Right lung (tissue), 10 donors: ENCODE measurements at places on chromosomes 7 and 10.

- DNase-seq: no peak
Observed at GRCh38 chr7:114787556-114787955, 134.3 kb upstream of the MDFIC start.

DNA sequence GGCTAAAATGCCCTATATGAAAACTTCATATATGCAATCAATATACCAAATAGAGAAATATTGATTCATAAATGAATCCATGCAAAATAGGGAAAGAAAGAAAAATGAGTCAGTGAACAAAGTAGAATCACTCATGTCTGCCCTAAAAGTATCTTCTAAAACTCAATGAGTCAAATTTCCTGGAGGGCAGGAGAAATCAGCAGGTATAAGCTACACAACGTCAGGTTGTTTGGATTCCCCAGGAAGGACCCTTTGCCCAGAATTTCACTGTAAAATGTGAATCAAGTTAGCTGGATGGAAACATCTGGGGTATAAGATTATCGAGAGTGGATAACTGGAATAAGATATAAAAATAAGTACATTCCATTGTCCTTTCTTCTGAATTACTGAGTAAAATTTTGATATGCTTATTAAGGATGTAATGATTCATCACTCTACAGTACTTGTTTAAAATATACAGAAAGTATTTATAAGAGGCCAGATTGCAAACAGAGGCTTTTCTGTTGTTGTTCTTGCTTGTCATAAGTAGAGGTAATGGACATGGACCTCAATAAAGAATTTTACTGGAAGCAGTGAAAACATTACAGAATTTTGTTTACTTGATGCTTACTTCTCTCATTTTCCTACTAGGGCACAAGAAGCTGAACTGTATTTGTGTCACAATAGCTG lies 99.0 kb downstream of the AGMO start:
- DNase-seq: no peak

GRCh38 chr10:114061789-114062188 lies 18.1 kb downstream of the ADRB1 start:
- DNase-seq: no peak

DNA sequence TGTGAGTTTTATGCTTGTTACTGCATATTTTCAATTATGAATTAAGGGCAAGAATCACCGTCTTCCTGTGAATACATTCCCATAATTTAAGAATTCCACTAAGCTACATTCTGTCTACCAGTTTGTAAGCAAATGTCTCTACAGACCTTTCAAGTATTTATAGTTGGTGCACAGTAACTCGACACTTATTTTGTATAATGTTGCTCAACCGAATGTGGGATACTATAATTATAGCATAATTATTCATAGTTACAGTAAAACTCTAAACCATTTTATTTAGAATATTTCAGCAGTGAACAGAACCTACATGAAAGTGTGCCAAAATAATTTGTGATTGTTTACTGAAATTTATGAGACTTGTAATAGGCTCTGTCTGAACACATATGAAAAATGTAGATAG lies 17.3 kb upstream of the CUBN start:
- DNase-seq: no peak

DNA sequence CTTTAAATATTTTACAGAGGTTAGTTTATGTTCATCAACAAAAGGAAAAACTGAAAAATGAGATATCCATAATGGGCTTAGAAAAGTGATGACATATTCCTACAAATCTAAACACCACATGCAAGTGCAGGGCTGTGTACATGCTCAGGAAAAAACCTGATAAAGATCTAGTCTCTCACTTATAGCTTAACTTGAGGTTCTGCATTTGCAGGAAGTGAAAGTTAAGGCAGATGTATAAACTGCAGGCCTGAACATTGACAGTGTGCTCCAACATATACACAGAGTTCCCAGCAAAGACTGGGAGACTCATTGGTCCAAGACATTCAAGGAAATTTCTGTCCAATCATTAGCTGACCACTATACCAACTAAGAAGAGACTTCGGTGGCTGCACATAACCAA lies 63.8 kb upstream of the RET start:
- DNase-seq: no peak

DNA sequence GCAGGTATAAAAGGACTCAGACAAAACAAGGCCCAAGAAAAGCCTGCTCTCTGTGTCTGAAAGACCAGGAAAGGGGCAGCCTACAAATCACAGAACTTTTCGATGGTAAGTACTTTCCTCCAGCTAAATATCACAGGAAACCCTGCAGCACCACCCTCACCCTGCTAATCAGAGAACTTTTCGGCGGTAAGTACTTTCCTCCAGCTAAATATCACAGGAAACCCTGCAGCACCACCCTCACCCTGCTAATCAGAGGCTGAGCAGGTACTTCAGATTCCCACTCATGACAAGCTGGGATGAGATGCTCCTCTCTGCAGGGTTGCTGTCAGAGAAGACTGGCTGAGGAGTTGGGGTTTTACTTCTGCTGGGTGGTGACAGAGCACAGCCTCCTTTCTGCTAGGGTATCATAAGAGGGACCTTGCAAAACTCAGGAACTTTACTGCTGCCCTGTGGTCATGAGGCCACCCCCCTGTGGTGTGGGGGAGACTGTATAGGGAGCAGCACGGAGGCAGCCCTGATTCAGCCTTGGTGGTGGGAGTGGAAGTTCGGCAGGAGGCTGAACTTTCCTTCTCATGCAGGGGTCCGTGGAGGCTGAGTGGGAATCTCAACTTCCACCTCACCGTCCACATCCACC lies 7.2 kb downstream of the WDR37 start:
- DNase-seq: no peak

- no peak for DNase-seq
Observed at GRCh38 chr10:69049566-69049961, 38.3 kb upstream of the SRGN start.

GRCh38 chr10:44043646-44044375 lies 341.1 kb downstream of the CXCL12 start:
- DNase-seq: no peak

DNA sequence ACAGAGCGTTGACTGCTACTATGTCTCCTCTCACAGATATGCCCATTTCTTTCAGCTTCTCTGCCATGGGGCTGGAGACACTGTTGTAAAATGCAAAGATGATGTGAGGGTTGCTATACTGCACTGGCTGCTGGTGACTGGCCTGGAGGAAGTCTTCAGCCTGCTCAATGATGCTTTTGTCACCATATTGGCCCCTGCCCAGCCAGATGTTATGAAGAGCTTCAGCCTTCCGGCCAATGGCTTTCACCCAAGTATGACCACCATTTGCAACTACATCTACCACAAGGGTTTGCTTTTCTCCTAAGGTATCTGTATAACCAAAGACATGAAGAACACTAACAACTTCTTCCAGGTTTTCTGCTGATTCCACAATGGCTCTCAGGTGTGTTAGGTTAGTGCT lies 1.6 kb downstream of the C7orf25 start:
- no peak for DNase-seq

DNA sequence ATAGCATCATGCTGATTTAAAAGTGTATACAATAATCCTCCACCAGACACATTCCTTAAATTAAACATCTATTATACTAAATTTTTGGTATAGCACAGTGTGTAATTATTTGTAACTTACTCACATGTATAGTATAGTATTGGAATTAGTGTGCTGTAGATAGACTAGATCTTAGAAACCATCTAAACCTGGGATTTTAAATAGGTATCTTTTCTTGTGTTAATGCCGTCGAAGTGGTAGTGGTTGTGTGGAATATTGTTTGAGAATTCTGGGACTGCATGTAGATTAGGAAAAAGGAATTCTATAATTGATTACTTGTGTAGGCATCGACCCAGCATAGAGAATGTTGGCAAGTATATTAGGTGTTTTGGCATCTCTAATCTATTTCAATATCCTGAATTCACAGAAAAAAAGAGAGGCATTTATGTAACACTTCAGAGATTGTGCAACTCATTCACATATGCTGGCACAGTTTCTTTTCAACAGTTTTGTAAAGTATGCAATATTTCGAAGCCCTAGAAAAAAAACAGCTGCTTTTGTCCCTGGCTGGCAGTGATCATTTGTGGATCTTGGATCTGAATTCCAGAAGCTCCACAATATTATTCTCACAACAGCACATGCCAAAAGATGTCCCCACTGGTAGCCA lies 145.5 kb upstream of the AGR3 start:
- peak; percentile 49 for DNase-seq

GRCh38 chr10:91409069-91409868 lies 875 bp upstream of the HECTD2 start:
- peak; percentile 90 for DNase-seq

GRCh38 chr7:155482511-155483183 lies 24.7 kb downstream of the EN2 start:
- no peak for DNase-seq

GRCh38 chr7:38147005-38147404 lies 31.0 kb upstream of the STARD3NL start:
- DNase-seq: no peak

DNA sequence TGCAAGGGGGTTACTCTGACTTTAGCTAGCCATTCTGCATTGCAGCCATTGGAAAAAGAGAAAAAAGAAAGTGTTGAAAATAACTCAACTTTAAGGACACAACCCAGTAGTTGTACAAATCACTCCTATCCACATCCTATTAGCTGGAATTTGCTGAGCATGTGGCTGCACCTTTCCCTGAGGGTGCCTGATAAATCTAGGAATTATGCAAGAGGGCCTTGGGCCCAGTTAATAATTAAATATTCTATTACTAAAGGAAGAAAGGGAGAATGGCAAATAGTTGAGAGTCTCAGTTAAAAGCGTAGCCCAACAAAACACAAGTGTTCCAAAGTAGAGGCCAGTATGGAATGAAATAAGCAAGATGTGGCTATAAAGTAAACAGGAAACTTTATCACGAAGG lies 200.9 kb upstream of the CNTNAP2 start:
- DNase-seq: no peak

GRCh38 chr7:127474457-127474856 lies 81.9 kb upstream of the ZNF800 start:
- DNase-seq: no peak

DNA sequence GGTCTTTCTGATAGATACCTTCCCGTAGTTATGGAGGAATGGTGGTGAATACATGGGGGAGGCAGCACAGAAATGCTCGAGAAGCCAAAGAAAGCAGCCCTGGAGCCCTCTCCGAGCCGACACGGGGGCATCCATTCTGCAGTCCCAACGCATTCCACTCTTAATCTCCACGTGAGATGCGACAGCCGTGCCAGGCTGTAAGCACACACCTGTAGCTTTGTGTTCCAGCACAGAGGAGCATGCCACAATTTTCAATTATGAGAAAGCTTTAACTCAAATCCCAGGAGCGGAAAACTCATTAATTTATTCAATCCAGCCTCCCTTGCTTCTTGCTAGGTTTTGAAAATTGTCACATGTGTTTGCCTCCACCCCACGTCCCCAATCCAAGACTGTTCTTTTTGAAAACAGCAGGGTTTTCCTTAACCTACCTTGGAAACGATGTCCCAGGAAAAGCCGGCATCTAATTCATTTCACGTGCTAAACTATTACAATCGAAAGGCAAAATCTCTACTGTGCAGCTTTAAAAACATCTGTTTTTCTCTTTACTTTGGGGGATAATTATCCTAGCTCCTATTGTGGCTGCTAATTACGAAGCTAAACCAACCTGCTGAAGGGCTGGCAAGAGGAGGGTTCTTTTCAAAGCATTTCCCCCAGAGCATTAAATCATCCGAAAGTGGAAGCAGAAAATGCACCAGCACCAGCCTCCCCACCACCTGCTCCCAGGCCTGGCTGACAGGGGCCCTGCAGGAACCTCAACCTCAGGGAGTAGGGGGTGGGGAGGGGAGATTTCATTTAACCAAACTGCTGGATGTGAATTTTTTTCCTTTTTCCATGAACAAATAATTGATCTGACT lies 56.0 kb upstream of the CHST15 start:
- DNase-seq: no peak

- DNase-seq: no peak
Observed at GRCh38 chr7:131537571-131537978, 18.9 kb downstream of the PODXL start.

DNA sequence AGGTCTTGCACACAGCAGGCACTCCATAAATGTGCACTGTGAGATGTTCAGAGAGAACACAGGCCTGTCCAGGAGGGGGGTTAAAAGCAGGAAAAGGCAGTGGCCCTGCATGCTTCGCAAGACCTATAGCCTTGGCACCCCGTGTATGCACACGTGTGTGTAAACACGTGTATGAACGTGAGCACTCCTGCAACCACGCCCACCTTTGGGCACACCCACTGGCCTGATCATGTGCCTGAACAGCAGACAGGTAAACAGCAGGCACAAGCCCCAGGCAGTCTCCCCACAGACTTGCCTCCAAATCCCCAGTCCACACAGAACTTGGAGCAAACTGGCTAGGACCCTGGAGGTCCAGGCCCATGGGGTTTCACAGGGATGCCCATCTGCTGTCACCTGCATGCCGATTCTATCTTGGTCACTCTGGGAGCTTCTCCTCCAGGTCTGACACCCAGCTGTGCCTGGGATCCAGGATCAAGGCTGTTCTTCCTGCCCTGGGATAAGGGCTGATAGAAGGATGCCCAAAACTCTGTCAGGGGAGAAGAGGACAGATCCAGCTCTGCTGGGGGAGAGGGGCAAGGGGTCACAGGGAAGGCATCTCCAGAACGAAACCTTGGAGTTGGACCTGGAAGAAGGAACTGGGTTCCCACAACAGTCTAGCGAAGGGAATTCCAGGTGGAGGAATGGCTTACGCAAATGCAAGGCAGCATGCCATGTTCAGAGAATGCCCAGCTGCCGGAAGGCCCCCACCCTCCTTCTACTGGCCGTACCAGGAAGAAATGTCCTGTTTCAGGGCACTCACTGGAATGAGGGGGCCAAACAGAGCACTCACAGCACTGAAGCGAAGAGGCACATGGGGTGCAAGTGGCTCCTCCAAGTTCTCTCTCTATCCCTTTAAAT lies 14.3 kb upstream of the ZMIZ1 start:
- DNase-seq: no peak

- DNase-seq: no peak
Observed at GRCh38 chr10:84026821-84027257, 112.5 kb upstream of the GHITM start.

GRCh38 chr7:30178748-30179436 lies 44.1 kb downstream of the MTURN start:
- no peak for DNase-seq

GRCh38 chr7:99380032-99380822 lies 5.7 kb downstream of the ARPC1B start:
- no peak for DNase-seq

DNA sequence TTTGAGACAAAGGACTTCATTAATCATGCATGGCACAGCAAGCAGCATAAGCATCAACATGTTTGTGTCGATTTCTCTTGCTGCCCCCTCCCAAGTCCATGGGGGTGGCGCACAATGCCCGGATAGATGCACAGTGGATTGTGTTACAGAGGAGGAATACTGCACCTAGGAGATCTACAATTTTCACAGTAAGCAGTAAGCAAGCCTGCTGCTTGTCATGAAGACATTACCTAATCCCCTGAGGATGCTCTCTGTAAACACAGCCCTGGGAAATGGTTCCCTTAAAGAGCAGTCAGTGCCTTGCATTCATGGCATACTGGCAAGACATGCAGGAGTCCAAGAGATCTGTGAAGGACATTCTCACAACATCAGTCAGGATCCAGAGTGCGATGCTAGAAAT lies 137.7 kb downstream of the ETV1 start:
- no peak for DNase-seq
